ENCODE measurements at places on chromosomes 16 and 17. TPM values are rescaled to one million over a fixed set of nuclear protein-coding genes. Genes with fewer than 3 reads are reported as not detected.

DNA sequence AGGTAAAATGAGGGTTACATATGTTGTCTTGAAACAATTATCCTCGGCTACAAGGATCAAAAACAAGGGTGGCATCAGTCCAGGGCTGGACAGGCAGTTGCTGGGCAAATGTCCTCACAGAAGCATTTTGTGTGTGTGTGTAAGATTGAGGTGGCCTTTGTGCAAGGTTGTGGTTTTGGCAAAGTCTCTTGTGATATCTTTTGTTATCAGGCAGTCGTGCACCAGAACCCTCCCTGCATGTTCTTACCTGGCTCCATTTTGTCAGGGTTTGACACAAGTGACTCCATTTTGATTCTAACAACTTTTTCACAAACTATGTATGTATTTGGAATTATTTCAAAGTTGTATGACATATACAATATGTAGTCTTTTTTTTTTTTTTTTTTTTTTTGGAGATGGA is 20.0 kb downstream of the CHAD start:
- no peak overlapping the region for H3K4me3 ChIP-seq
- H3K27me3 ChIP-seq: no peaks in the 10 kb centered on the region
- DNase-seq: no peak
- H3K4me1 ChIP-seq: peaks cover 1% of the 10 kb centered on the region
- H3K27ac ChIP-seq: no peak overlapping the region

DNA sequence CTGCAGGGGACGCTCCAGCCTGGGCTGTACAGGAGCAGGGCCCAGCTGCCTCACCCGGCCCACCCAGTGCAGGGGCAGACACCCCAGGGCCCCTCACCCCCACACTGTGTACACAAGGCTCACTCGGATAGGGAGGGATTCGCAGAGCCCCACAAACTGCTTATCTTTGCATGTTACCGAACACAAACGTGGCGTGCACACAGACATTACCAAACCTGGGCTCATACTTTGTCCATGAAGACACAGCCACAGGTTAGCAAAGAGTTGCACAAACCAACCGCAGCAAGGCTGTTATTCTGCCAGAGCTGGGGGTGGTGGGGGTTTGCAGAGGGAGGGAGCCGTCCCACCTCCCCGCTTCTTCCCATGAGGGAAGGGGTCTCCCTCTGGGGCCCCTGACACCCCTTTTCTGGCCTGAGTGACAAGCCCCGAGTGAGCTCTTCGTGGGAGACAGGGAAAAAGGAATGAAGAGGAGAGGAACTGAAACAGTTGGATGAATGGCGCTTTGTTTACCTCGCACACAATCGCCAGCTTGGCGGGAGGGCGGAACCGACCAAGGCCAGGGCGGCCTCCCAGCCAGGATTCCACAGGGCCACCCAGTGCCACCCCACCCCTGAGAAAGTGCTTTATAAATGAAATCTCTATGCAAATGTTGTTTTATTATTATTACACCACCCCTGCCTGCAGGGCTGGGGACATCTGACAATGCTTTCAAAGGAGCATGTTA is 434 bp upstream of the CPSF4L start:
- H3K27me3 ChIP-seq: no peaks in the 10 kb centered on the region
- H3K27ac ChIP-seq: no peak overlapping the region
- peak; percentile 56 for DNase-seq
- no peaks in the 10 kb centered on the region for H3K4me1 ChIP-seq

- H3K36me3 ChIP-seq: no peaks in the 10 kb centered on the region
- H3K27me3 ChIP-seq: peaks cover 96% of the 10 kb centered on the region
- no peak for DNase-seq
- H3K4me3 ChIP-seq: peak overlapping the region; percentile 53
Observed at GRCh38 chr17:48578616-48579470, 693 bp upstream of the HOXB4 start.

DNA sequence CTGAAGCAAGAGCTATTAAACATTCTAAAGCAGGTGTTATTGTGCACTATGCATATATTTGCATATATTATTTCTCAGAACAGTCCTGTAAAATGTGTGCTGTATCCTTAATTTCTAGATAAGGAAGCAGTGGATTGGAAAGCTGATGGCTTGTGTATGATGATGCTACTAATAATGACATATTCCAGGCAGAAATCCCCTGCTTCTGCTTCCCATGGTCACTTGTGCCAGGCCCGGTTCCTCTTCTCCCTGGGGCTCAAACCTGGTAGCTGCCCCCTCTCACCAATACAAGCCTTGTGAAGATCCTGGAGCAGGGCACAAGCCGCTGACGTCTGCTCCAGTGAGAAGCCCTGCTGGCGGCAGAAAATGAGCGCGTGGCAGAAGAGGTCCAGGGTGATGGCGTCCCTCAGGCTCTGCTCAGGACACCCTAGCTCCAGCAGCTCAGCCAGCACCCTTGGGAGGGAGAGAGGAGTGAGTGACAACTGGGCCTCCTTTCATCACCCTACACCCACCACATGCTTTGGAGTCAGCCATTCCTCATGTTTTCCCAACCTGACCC is 1.8 kb downstream of the CFAP119 start:
- no peak overlapping the region for H3K4me3 ChIP-seq
- no peak overlapping the region for H3K27ac ChIP-seq
- no peaks in the 10 kb centered on the region for H3K27me3 ChIP-seq
- H3K4me1 ChIP-seq: peaks cover 25% of the 10 kb centered on the region
- H3K36me3 ChIP-seq: peaks cover 30% of the 10 kb centered on the region

Gene RGS9
- 0.36 TPM for total RNA-seq

- H3K4me1 ChIP-seq: no peaks in the 10 kb centered on the region
- H3K36me3 ChIP-seq: no peaks in the 10 kb centered on the region
- H3K27me3 ChIP-seq: no peaks in the 10 kb centered on the region
- H3K27ac ChIP-seq: no peak overlapping the region
Observed at GRCh38 chr17:51770027-51770759, 388.3 kb downstream of the CA10 start.

Gene SHBG
- 0.36 TPM for total RNA-seq

Gene CACNG1
- not detected for total RNA-seq

GRCh38 chr17:39036009-39036408 is 68.8 kb upstream of the FBXO47 start:
- no peaks in the 10 kb centered on the region for H3K4me1 ChIP-seq
- DNase-seq: no peak
- no peak overlapping the region for H3K27ac ChIP-seq
- H3K27me3 ChIP-seq: peaks cover 16% of the 10 kb centered on the region

Gene METTL26
- total RNA-seq: 72.8 TPM

GRCh38 chr17:77602062-77602746 is 356.3 kb upstream of the TNRC6C start:
- peak overlapping the region; percentile 42 for H3K4me3 ChIP-seq
- no peaks in the 10 kb centered on the region for H3K27me3 ChIP-seq
- DNase-seq: peak; percentile 96
- peak overlapping the region; percentile 65 for H3K27ac ChIP-seq
- no peaks in the 10 kb centered on the region for H3K36me3 ChIP-seq

DNA sequence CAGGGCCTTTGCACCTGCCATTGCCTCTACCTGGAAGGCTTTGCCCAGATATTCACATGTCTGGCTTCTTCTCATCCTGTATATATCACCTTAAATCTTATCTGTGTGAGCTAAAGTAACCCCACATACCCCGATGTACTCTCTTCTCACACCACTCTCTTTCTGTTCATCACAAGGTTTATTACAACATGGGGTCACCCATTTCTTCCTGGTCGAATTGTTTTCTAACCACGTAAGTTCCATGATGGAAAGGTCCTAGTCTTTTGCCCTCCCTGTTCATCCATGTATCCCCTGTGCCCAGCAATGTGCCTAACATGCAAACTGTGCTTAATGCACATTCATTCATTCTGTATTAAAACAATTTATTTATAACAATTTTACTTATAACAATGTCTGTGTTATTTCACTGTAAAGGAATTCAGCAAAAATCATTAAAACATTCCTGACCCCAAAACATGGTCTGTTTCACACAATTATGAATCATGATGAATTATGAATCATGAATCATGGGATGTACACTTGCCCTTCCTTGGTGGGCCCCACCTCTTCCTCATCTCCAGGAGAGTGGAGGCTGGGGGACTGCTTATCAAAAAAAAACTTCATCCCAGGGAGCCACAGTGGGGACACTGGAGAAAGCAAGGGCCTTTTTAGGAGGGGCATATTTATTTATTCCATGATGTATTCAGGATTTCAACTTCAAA is 336.4 kb downstream of the GRIN2A start:
- H3K27ac ChIP-seq: peak overlapping the region; percentile 56
- DNase-seq: peak; percentile 34
- H3K27me3 ChIP-seq: no peaks in the 10 kb centered on the region
- H3K36me3 ChIP-seq: no peaks in the 10 kb centered on the region

Gene SLC38A8
- not detected for total RNA-seq

Gene AP1G1
- 104 TPM for total RNA-seq

GRCh38 chr16:414395-415169 is 10.9 kb upstream of the RAB11FIP3 start:
- peak; percentile 75 for DNase-seq
- no peak overlapping the region for H3K4me3 ChIP-seq

Gene CFAP52
- total RNA-seq: under 0.01 TPM

GRCh38 chr16:73433731-73434307 is 385.9 kb upstream of the ZFHX3 start:
- no peaks in the 10 kb centered on the region for H3K4me1 ChIP-seq
- no peak overlapping the region for H3K4me3 ChIP-seq
- H3K27ac ChIP-seq: no peak overlapping the region
- H3K27me3 ChIP-seq: no peaks in the 10 kb centered on the region

DNA sequence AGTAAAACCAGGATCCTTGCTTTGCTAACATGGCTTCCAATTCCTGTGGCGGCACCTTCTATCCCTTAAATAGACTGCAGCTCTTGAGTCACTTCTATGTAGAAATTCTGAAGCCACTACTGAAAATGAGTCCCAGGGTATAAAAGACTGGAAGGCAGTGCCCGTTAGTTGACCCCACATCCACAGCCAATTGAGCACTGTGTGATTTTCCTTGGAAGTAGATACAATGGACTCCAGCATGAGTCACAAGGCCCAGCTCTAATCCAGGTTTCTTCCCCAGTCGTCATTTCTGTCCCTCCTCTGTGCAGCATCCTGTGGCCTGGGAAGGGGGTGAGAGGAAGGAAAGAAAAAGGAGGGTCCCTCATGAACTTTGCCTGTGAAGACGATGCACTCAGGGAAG is 69.5 kb downstream of the HLF start:
- no peaks in the 10 kb centered on the region for H3K36me3 ChIP-seq
- H3K4me1 ChIP-seq: no peaks in the 10 kb centered on the region
- peaks cover 10% of the 10 kb centered on the region for H3K27me3 ChIP-seq

All from osteoblast (primary cell).